Cortex of kidney (tissue), 1 donor: ENCODE measurements at places on chromosomes 12 and 14.

GRCh38 chr14:36224176-36224575 lies 47.7 kb upstream of the PTCSC3 start:
- DNase-seq = no peak

DNA sequence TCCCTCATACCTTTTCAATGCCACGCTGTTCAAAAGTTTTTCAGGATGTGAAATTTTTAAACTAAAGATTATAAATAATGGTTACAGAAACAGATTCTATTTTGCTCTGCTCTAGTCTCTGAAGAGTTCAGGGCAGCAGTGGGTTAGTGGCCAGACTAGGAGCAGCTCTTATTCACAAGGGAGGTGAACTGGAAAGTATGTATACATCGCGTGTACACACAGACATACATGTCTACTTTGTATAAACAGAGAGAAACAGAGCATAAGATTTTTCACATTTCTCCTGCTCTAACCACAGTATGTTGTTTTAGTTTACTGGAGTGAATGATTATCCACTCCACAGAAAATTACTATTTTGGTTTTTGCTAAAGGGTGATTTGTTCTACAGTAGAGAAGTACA lies 74.4 kb upstream of the CRY1 start:
- no peak for DNase-seq

- no peak for DNase-seq
Observed at GRCh38 chr12:7295529-7295928, 8.3 kb upstream of the ACSM4 start.

GRCh38 chr12:43306066-43306465 lies 245.9 kb downstream of the ADAMTS20 start:
- no peak for DNase-seq

GRCh38 chr12:5456906-5457305 lies 25.0 kb downstream of the NTF3 start:
- no peak for DNase-seq

DNA sequence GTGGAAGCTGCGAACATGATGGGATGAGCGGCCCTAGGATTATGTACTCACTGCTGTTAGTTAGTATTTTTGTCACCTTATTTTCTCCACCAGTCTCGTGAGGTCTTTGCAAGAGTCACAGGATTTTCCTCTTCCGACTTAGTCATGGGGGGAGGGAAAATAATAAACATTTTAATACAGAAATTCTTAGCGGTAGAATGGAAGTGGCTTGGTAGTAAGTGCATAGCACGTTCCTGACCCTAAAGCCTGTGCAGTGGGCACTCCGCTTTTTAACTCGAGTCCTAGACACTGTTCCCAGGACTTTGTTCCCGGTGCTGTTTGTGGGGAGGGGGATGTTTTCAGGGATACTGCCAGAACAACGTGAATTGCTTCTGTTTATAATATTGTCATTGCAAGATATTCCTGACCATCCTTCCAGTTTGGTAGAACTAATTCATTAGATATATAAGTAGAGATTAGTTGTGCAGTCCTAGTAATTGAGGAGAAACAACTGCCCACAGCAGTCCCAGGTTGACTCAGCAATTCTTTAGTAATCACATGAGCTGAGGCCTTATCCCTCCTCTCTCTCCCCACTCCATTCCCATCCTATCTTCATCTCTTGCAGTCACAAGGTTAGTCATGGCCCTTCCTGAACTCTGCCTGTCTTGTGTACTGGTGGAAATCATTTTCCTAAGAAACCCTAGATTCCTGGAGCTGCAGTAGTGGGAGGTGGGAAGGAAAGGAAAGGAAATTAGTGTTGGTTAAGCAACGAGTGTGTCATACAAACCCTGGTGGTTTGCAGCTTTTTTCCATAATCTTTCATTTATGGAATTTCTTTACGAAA lies 799 bp downstream of the SLC38A6 start:
- no peak for DNase-seq

GRCh38 chr14:80663541-80663940 lies 278.0 kb downstream of the CEP128 start:
- DNase-seq = no peak

DNA sequence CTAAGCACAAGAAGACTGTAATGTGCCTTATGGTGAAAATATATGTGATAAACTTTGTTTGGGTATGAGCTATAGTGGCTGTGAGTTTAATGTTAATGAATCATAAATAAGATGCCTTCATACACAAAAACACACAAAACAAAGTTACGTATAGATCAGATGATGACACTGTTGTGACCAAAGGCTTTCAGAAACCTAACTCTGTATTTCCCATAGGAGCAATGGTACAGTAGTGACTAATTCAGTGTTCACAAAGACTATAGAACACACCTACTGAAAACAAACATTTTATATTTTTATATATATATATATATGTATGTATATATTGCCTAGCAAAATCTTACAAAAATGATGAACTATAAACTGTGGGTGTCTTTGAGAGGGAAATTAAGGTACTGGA lies 393.8 kb upstream of the DCN start:
- DNase-seq = no peak

- DNase-seq = no peak
Observed at GRCh38 chr12:105449431-105449830, 118.9 kb downstream of the C12orf75 start.

DNA sequence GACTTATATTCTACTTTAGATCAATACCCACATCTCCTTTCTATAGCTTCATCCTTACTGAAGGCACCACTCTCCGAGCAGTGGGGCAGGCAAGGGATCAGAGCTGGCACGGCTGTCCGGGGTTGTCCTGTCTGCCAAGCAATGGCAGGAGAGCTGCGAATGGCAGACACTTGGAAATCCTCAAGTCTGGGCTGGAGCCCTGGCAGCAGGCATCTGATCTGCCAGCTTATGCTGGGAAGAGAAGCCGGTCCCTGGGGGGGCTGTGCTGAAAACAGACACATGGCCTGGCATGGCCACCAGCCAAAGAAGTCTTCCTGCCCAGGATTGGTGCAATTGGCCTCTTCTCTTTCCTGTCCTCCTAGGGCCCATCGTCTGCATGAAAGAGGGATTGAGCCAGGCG lies 280.2 kb upstream of the PWP1 start:
- no peak for DNase-seq

DNA sequence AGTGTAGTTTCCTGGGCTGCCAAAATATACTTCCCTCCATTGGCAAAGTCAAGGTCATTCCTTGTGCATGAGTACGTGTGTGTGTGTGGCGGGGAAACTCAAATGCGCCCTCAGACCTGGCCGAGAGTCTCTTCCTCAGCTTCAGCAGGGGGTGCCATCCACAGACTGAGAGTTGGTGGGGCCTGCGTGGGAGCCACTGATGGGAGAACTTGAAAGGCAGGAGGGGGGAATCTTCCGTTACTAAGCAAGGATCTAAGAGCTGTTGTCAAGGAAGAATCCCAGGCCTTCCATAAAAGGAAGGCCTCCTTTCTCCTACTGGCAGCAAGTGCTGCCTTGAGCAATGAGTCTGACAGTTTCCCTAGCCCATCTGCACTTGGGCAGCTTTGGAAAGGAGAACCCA lies 274.9 kb downstream of the EMP1 start:
- DNase-seq = no peak

DNA sequence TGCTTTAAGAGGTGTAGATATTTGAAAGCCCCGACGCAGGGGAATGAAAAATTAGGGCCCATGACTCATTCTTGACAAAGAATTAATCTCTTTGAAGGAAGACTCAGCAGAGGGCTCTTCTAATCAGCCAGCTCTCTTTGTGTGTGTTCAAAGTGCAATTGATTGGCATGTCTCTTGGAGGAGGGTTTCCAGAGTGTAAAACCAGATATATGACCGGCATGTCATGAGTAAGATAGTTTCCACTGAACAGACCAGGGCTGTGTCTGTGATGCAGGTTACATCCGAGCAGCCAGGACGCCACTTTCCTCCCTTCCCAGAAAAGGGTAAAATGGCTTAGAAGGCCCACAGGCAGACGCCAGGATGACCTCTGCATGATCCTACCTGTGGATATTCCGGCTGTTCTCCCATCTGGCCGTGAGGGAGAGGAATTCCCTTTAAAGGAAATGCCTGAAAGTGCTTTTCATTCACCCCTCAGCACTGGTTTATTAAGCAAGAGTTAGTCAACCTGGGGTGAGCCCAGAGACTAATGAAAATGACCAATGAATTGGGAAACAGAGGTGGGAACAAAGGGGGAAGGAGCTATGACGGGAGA lies 7.2 kb upstream of the KRT75 start:
- DNase-seq = no peak

GRCh38 chr12:66403746-66404145 lies 101.5 kb downstream of the HELB start:
- no peak for DNase-seq

DNA sequence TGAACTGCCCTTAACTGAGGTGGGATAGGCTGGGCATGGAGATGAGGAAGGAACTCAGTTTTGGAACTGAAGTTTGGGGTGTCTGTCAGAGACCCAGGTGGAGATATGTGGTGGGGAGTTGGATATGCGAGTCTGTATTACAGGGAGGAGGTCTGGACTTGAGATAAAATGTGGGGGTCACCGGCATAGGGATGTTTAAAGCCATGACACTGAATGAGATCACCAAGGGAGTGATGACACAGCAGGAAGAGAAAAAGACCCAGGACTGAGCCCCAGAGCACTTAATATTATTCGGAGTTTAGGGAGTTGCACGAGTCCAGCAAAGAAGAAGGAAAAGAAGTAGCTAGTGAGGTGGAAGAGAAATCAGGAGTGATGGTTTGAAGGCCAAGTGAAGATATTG lies 4.0 kb upstream of the OASL start:
- DNase-seq = no peak

DNA sequence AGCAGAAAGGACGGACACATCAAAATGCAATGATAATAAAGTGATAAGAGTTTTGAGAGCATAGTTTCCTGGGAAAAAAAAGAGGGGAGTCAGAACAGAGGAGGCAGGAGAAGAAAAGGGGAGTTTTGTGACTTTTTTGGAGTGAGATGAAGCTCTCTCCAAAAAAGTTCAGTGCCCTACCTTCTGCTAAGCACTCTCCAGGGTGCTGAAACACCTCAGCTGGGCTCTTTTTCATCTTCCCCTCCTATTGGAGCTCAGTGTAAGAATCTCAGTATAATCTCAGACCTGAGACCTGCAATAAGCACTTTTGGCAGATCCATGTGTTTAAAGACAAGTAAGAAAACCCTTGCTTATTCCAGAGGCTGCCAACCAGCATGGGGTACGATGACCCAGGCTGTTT lies 58.9 kb upstream of the SRRM4 start:
- DNase-seq = no peak

GRCh38 chr12:111529424-111530368 lies 69.4 kb downstream of the ATXN2 start:
- no peak for DNase-seq

DNA sequence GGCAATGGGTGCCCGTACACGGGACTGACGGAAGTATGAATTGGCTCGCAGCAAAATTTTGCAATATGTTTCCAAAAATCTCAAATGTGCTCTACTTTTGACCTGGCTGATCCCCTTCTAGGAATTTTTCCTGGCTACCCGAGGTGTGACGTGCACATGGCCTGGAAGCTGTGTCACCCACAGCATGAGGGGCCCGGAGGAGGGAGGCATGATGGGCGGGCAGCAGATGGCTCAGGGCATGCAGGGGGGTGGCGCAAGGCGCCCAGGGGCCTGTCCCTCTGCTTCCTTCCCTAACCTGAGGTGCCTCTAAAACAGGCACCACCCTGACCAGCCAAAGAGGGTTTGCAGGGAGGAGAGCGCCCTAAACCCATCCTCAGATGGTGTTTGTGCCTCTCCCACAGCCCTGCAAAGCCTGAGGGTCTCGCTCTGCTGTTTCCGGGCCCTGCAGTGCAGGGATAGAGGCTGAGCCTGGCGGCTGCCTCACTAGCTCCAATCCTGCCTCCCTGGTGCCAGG lies 6.7 kb downstream of the GPR132 start:
- DNase-seq = no peak

DNA sequence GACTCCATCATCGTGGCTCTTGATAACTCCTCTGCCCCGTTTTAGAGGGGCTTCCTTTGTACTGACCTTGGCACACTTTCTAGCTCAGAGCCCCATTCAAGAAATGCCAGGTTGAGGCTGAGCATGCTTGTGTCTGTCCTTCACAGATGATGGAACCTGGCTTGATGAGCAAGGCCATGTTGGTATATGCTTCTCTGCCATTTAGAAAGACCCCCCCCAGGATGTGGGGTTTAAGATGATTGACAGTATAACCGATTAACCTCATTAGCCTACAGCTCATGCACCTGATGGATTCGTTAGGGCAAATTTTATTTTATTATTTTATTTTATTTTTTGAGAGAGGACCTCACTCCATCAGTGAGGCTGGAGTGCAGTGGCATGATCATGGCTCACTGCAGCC lies 21.0 kb downstream of the BATF start:
- DNase-seq = no peak
